ENCODE measurements at places on chromosomes 4 and X.

DNA sequence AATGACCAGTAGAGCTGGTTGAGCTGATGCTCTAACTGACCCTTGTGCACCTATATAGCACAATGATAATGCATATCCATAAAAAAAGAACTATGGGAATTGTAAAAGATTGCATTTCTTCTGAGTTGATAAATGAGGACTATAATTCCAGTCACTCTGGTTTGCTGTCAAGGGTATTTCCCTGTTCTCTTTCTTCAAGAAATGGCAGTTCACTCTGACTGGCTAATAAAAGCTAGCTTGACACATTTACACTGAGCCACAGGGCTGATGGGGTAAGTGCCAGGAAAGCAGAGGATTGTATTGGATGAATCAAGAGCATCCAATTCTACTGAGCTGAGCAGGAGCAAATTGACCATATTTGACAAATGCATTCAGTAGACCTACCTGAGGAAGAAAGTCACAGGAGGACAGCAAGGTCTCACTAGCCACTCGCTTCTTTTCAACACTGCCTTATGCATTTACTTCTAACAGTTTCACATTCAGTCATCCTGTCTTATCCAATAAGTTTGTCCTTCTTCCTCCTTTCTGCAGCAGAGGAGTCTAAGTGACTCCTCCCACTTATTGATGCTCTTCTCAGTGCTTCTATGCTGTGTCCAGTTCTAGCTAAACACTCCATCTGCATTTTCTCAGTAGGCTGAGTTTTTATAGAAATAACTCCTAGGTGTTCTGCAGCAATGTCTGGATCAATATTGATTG lies 43.0 kb downstream of the RBMX2 start:
- DNase-seq = no peak

DNA sequence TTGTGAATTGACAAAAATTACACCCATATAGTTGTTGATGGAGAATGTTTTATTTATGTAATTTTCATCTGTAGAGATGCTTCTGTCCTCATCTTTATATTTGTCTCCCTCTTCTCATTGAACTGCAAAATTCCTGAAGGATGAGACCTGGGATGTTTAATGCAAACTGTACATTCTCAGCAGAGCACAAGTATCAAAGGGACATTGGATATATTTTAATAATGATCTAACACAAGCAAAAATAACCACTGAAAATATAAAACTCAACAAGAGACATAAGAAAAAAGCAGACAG lies 28.6 kb downstream of the UGDH start:
- DNase-seq = no peak

GRCh38 chr4:6331018-6331417 lies 61.4 kb downstream of the WFS1 start:
- DNase-seq = peak; percentile 61

DNA sequence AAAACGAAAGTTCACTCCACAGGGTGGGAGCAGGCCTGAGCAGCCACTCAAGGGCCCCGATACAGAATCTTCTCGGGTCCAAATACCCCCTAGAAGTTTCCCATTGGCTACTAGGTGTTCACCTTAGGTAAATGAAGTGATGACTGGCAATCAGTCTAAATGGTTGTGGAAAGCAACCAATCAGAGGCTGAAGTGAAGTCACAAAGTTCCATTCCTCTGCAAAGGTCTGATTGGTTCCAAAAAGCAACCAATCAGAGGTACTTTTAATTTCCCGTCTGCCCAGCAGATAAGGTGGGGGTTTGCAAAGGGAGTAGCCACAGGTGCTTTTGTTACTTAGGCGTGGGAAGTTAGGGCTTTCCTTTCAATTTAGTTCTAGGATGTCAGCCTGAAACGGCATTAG lies 58.2 kb upstream of the NKAP start:
- no peak for DNase-seq

DNA sequence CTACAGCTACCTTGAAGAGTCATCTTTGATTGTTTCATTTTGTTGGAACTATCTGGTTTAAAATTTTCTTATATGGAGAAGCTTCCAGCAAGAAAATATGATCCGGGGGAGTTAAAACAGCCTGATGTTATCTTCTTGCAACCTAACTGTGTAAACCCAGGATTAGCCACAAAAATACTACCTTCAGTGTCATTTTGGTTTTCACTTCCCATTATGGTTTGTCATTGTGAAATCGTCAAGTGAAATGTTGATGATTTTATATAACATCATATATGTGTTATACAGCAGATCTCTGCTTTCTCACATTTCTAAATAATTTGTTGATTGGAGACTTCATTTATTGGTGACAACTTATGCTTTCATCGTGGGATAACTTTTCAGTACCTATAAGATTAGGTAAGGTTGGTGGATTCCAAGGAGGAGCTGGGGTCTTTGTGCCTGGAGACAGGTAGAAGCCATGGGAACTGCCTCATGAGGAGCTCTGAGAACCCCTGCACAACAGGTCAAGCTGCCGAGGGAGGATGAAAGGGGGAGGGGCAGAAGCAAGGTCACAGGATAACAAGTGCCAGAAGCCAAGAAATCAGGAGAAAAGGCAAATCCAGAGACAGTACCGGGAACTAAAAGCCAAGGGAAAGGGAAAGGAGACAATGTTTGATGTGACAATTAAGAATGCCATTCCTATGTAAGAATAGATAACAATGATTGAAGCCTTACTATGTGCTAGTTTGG lies 7.2 kb downstream of the ARHGAP24 start:
- DNase-seq = no peak

DNA sequence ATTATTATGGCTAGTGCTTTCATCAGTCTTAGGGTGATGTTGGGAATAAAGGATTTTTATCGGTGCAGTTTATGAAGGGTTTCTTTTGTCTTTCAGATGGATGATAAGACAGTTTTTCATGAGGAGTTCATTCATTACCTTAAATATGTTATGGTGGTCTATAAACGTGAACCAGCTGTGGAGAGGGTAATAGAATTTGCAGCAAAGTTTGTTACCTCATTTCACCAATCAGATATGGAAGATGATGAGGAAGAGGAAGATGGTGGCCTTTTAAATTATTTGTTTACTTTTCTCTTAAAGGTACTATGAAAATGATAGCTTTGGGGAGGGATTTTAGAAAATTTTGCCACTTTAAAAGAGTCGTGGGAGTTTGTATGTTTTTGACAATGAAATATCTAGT lies 1.3 kb downstream of the NCAPG start:
- peak; percentile 39 for DNase-seq

GRCh38 chr4:186915816-186916215 lies 192.2 kb upstream of the FAT1 start:
- no peak for DNase-seq

GRCh38 chr4:72761368-72762038 lies 192.5 kb upstream of the ADAMTS3 start:
- no peak for DNase-seq

DNA sequence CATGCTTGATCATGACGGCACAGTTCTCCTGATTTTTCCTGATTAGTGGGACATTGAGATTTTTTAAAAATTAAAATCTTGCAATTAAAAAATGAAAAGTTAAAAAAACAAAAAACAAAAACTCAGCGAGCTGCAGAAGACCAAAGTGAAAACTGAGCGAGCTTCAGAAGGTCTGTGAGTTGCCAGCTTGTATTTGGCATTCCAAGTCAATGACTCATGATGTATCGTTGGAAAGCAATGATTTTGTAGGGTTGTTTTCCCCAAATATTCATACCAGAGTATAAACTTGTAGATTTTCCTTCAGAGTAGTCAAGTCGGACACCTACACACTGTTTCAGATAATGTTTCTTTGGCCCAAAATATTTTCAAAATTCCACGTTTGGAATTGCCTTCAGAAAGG lies 76.9 kb downstream of the LRRC66 start:
- no peak for DNase-seq

- no peak for DNase-seq
Observed at GRCh38 chr4:168487282-168488035, 7.2 kb upstream of the DDX60L start.

DNA sequence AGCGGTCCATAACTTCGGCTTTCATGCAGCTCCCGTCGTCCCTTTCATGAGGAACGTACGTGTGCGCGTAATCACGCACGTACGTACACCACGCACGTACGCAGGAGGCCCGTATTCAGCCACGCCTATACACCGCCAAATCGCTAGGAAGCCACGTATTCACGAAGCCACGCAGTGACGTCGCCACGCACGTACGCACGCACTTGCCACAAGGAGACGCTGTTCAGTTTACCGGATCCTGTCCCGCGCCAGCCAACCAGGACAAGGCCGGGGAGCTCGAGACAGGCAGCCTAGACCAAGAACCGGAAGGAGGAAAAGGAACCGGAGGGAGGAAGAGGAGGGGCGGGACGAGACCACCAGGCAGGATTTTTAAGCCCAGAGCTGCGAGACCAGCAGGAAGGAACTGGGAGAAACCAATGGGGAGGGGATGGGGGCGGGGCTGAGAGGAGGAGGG lies at the start of gene EOLA2:
Gene EOLA2 (minus strand): TSS at position 65 of the 454 bp plus-strand sequence. CDS start 4,617 bp downstream, outside the sequence.
- DNase-seq = peak; percentile 95

- no peak for DNase-seq
Observed at GRCh38 chr4:103156106-103156505, 42.0 kb downstream of the CENPE start.

DNA sequence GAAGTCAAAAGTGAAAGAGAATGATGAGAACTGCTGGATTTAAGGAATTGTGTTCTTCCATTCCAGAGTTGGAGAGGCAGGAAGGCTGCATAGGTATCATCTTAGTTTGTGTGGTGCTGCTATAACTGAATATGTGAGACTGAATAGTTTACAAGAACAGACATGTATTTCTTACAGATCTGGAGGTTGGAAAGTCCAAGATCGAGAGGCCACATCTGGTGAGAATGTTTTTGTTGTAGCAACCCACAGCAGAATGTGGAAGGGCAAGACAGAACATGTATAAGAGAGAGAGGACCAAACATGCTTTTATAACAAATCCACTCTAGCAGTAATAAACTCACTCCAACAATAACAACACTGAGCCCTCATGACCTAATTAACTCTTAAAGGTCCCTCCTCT lies 408.6 kb downstream of the FAM47B start:
- no peak for DNase-seq

GRCh38 chr4:40825014-40825838 lies 75.5 kb downstream of the NSUN7 start:
- DNase-seq = no peak

- DNase-seq = peak; percentile 13
Observed at GRCh38 chrX:14497184-14497666, 32.1 kb upstream of the GLRA2 start.

GRCh38 chr4:76023389-76023788 lies at the start of gene CXCL10:
Gene CXCL10 (minus strand): TSS chr4:76023497. CDS start chr4:76023431, 66 bp downstream.
- DNase-seq = no peak

GRCh38 chr4:4182835-4183568 lies 43.7 kb downstream of the OTOP1 start:
- DNase-seq = peak; percentile 56

DNA sequence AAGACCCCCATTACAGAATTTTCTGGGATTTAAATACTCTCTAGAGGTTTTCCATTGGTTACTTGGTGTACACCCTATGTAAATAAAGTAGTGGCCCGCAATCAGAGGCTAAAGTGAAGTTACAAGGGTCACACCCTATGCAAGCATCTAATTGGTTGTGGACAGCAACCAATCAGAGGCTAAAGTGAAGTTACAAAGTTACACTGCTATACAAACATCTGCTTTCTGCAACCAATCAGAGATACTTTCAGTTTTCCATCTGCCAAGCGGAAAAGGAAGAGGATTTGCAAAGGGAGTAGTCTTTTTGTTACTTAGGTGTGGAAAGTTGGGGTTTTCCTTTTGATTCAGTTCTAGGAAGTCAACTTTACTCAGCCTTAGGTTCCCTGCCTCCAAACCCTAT lies 2.0 kb upstream of the ATRX start:
- peak; percentile 82 for DNase-seq

GRCh38 chrX:110410603-110411002 lies 52.0 kb downstream of the RTL9 start:
- peak; percentile 61 for DNase-seq

DNA sequence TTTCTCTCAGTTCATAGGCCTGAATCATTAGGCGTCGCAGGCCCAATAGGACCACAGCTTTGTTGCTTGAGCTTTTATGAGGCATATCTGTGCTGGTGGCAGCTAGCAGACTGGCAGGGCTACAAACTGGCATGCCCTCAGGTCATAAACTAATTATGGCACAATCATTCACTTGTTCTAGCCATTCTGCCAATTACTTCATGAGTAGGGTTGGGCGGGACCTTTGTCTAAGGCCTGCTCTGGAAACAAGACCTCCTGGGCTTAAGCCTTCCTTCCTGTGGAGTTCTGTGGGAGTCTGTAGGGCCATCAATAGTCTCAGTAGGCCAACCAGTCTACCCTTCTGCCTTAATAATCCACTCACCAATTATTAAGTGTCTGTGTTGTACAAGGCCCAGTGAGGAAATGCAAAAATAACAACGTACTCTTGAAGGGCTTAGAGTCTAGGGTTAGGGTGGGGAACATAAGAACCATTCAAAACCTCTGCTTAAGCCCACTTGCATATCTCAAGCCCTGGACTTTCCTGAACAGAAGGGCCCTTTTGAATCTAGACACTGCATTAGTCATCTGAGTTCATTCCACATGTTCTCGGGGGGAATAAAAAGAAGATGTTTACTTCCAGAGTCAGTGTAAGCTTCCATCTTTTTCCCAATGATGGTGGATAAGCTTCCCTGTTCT lies 44.5 kb downstream of the SHROOM4 start:
- no peak for DNase-seq

DNA sequence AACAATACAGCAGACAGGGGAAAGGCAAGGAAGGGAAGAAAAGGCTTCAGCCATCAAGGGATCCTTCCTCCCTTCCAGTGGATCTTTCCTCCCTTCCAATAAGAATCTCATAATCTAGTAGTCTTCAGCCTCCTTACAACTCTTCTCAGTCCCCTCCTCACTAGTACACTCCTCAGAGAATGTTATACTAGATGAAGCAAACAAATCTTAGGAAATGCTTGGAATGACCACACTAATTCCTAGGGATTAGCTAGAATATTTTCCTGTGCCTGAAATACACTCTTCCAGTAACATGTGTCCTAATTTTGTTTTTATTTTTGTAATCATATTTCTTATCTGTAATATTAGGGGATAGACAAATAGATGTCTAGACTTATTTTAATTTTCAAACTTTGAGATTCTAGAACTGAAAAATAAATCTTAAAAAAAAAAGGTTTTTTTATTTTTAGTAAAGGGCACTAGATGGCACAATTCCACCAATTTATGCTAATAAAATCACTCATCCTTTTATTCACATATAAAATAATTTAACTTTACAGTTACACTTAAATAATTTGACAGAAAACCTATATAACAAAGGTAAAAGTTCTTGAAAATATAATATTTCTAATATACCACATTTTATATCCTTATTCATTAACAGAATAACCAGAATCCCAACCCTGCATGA lies 7.0 kb upstream of the STPG2 start:
- peak; percentile 73 for DNase-seq

GRCh38 chr4:142840516-142841123 lies 5.5 kb downstream of the INPP4B start:
- peak; percentile 74 for DNase-seq

- DNase-seq = no peak
Observed at GRCh38 chr4:118955515-118955914, 66.9 kb downstream of the SYNPO2 start.

DNA sequence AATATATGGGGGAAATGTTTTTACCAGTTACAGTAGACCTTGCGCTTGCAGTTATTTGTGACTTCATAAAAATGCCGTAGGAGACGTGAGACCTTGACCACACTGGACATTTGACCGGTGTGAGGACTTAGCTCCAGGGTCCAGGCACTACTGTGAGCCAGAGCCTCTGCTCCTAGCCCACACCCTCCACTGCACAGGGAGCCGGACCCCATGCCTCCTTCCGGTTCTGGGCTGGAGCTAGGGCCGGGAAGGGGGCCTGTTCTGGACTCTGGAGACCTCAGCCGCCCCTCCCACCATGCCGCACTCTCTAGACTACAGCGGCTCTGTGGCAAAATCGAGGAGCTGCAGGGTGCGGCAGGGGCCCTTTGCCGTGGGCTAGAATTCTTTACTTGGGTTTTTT lies 5.3 kb downstream of the PCGF3 start:
- no peak for DNase-seq

- no peak for DNase-seq
Observed at GRCh38 chr4:80412322-80412721, 76.8 kb downstream of the CFAP299 start.

All from hematopoietic multipotent progenitor cell treated with erythropoietin and hydrocortisone succinate and interleukin-3 and kit ligand, for 6 days (in vitro differentiated cells).